ENCODE measurements at places on chromosomes 5 and 9.

DNA sequence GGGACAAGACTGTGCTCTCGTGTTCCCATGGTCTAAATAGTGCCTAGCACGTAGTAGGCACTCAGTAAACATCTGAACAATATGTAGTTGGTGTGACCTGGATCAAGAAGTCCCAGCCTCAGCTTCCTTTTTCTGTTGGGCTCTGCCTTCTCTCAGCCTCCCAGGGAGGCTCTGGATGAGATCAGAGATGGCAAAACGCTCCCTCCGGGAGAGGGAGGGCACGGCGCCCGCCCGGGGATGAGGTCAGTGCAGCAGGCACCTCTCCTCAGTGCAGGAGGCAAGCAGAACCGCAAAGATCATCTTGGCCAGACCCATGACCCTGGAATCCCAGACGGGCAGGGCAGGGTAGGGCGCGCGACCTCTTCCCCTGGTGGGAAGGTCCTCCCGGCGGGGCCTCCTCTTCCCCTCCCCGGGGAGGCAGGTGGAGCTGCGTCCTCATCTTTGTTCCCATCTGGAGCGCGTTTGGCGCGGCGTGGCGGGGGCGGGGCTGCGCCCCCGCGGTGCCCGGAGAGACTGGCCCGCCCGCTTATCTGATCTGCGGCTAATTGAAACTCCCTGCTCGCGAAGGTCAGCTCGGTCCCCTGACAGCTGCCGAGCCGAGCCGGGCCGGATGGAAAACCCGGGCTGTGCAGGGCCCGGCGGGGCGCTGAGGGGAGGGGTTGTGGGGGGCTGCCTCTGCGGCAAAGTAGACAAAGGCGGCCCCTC, 60.9 kb downstream of the CXXC5 start:
- peak; percentile 75 for DNase-seq

GRCh38 chr5:129747572-129748407, at the start of gene MINAR2:
TSS of gene MINAR2 (plus strand) at chr5:129748094. CDS start at chr5:129748191, 97 bp downstream.
- no peak for DNase-seq

- DNase-seq = no peak
Measured at GRCh38 chr9:32873131-32873530, 89.8 kb downstream of the TMEM215 start.

GRCh38 chr5:143119291-143119769, 284.2 kb downstream of the NR3C1 start:
- DNase-seq = no peak

- no peak for DNase-seq
Measured at GRCh38 chr5:144453753-144454152, 283.1 kb downstream of the KCTD16 start.
